ENCODE measurements at places on chromosomes 13 and 19.

GRCh38 chr13:74661851-74662250, 527.6 kb upstream of the KLF12 start:
- no peak for DNase-seq
- H3K27ac ChIP-seq = no peak overlapping the region
- peaks cover 4% of the 10 kb centered on the region for H3K27me3 ChIP-seq
- H3K4me1 ChIP-seq = no peaks in the 10 kb centered on the region
- H3K4me3 ChIP-seq = no peak overlapping the region

DNA sequence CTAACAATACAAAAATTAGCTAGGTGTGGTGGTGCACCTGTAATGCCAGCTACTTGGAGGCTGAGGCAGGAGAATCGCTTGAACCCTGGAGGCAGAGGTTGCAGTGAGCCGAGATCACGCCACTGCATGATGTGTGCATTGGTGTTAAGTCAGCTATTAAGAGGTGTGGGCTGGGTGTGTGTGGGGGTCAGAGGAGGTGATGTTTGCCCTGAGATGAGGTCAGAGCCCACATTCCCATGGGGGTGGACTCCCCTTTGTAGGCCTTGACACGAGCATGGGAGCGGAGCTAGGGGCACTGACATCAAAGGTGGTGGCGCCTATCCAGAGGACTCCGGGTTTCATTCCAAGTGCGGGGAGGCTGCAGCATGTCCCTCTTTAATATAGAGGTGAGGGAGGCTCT, 34.6 kb upstream of the LDLR start:
- H3K27me3 ChIP-seq = no peaks in the 10 kb centered on the region
- peaks cover 20% of the 10 kb centered on the region for H3K4me1 ChIP-seq
- H3K4me3 ChIP-seq = no peak overlapping the region
- H3K36me3 ChIP-seq = peaks cover 3% of the 10 kb centered on the region

DNA sequence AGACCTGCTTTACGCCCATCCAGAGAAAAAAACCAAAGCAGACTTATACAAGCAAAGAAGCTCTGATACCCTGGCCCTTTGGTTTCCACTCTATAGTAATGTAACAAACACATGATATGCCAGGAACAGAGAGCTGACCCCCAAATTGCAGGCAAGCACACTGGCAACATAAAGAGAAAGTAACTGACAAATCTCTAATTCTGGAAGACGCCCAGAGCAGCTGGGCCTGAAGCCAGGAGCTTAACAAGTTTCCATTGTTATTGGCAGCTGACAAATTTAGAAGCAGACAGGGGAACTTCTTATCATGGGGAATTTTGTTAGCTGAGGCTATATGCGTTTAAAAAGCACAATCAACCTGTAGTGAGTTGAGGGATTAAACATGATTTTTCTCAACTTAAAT, 158.0 kb downstream of the DLEU7 start:
- DNase-seq = no peak
- no peak overlapping the region for H3K4me3 ChIP-seq
- H3K27me3 ChIP-seq = no peaks in the 10 kb centered on the region

GRCh38 chr19:7188698-7189629, 105.2 kb downstream of the INSR start:
- H3K27me3 ChIP-seq = no peaks in the 10 kb centered on the region
- H3K36me3 ChIP-seq = no peaks in the 10 kb centered on the region
- H3K4me3 ChIP-seq = no peak overlapping the region
- H3K4me1 ChIP-seq = peaks cover 34% of the 10 kb centered on the region
- H3K27ac ChIP-seq = no peak overlapping the region
- DNase-seq = no peak

GRCh38 chr13:35793823-35794222, 317.3 kb upstream of the MAB21L1 start:
- no peaks in the 10 kb centered on the region for H3K27me3 ChIP-seq
- H3K36me3 ChIP-seq = no peaks in the 10 kb centered on the region
- no peak overlapping the region for H3K27ac ChIP-seq
- no peaks in the 10 kb centered on the region for H3K4me1 ChIP-seq

DNA sequence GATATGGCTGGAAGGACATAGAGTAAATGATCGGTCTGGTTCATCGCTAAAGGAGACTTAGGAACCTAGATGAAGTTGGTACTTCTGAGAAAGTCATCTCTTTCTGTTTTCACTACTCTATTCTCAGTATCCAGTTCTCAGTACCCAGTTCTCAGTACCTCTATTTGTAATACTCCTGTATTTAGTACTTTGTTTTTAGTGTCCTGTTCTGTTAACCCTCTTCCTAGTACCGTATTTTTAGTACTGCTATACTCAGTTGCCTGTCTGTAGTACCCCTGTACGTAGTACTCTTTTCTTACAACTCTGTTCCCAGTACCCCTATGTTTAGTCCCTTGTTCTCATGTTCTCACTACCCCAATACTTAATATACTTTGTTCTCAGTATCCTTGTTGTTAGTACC, 1.2 kb downstream of the RFXAP start:
- H3K36me3 ChIP-seq = peaks cover 15% of the 10 kb centered on the region
- H3K27me3 ChIP-seq = no peaks in the 10 kb centered on the region
- H3K4me3 ChIP-seq = peak overlapping the region; percentile 91
- DNase-seq = no peak
- peak overlapping the region; percentile 82 for H3K27ac ChIP-seq

- H3K4me1 ChIP-seq = no peaks in the 10 kb centered on the region
- H3K27me3 ChIP-seq = peaks cover 7% of the 10 kb centered on the region
- H3K36me3 ChIP-seq = no peaks in the 10 kb centered on the region
- no peak overlapping the region for H3K4me3 ChIP-seq
- DNase-seq = no peak
Measured at GRCh38 chr19:1566392-1567115, 1.6 kb downstream of the MEX3D start.

- H3K4me3 ChIP-seq = no peak overlapping the region
- H3K27me3 ChIP-seq = no peaks in the 10 kb centered on the region
- H3K4me1 ChIP-seq = no peaks in the 10 kb centered on the region
- H3K27ac ChIP-seq = no peak overlapping the region
- no peak for DNase-seq
- H3K36me3 ChIP-seq = peaks cover 16% of the 10 kb centered on the region
Measured at GRCh38 chr19:41420101-41420880, 6.9 kb downstream of the B3GNT8 start.

DNA sequence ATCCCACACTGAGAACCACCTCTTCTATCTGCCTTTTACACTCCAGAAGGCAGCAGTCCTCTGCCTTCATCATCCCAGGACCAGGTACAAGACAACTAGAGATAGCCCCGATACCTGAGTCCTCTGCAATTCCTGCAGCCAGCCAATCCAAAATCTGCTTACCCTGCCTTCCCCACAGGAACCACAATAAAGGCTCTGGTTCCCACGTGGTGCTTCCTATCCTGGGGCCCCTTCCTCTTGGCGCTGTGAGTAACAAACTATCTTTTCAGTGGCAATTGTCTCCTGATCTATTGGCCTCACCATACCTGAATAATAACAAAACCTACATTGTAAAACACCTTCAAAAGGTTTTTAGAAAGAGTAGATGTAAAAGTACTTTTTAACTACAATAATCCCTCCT, 63.1 kb downstream of the ZDHHC20 start:
- peak; percentile 65 for DNase-seq
- peak overlapping the region; percentile 43 for H3K27ac ChIP-seq
- H3K4me1 ChIP-seq = peaks cover 34% of the 10 kb centered on the region
- peaks cover 21% of the 10 kb centered on the region for H3K36me3 ChIP-seq
- no peak overlapping the region for H3K4me3 ChIP-seq

GRCh38 chr13:42152495-42152894, 104.0 kb downstream of the DGKH start:
- no peak overlapping the region for H3K27ac ChIP-seq
- DNase-seq = no peak
- no peak overlapping the region for H3K4me3 ChIP-seq

Data from activated CD4-positive, alpha-beta memory T cell treated with anti-CD3 and anti-CD28 coated beads for 36 hours (primary cell).